ENCODE measurements at places on chromosomes 11 and 22.
A peak's percentile ranks its signal among the peaks of the same experiment; 100 is the strongest.

- DNase-seq = peak; percentile 3
These were observed 1.4 kb upstream of the GNAZ start for GRCh38 chr22:23068832-23069385.

DNA sequence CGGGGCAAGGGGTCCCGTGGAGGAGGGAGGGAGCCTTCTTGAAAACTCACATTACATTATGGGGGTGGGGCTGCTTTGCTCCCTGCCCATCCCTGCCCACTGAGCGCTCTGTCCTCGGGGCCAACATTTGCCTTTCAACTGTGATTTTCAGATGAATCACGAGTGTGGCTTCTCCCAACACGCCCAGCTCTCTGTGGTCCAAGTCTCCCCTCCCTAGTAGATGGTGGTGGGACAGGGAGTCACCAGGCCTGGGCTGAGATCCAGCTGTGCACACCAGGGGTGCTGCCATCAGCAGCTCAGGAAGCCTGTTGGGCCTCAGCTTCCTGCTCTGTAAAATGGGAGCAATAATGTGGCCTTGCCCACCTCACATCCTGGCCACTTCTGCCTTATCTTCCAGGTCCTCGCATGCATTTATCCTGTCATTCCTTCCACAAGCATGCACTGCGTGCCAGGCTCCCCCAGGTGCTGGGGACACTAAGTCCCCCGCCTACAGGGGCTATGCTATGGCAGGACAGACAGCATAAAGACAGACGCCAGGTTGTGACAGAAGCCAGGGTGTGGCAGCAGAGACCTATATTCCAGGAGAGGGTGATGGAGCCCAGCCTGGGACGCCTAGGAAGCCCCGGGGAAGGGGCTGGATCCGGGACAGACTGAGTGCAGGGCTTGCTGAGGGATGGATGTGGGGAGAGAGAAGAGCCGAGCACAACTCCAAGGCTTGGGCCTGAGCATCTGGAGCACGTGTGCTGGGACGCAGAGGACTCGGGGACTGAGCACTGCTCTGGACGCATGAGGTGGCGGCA lies 30.5 kb downstream of the NFAM1 start:
- DNase-seq = no peak

GRCh38 chr22:43230971-43231723 lies 44.2 kb upstream of the TTLL12 start:
- no peak for DNase-seq

- no peak for DNase-seq
These were observed 14.6 kb upstream of the DKK3 start for GRCh38 chr11:12023015-12023414.

DNA sequence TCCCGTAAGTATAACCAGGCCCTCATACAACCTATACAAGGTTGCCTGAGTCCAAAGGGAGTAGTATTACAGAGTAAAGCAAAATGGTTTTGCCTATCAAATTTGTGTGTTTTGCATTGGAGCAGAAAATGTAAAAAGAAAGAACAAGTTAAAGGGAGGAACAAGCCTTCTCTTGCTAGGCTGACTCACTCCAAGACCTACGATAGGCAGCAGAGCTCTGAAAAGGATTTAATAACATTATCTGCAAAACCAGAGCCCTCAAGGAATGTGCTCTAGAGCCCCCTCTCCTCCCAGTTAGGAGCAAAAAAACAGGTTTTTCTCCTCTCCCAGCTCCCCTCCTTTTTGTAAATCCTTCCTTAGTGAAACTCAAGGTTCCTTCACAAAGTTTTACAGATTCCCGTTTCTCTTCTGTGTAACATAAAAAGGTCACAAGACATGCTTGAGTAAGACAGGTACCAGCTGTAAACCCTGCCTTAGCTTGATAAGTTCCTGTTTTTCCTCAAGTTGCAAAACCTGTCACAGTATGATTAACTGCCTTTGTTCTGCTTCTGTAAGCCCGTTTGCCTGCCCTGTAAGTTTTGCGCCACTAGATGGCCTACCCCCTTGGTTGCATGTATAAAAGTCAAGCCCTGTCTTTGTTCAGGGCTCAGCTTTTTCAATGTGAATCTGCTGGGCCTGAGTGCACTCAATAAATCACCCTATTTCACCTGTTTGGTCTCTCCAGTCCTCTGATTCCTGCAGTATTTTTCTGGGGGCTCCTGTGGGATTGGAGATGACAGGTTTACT lies 498.2 kb downstream of the KCNA4 start:
- no peak for DNase-seq

DNA sequence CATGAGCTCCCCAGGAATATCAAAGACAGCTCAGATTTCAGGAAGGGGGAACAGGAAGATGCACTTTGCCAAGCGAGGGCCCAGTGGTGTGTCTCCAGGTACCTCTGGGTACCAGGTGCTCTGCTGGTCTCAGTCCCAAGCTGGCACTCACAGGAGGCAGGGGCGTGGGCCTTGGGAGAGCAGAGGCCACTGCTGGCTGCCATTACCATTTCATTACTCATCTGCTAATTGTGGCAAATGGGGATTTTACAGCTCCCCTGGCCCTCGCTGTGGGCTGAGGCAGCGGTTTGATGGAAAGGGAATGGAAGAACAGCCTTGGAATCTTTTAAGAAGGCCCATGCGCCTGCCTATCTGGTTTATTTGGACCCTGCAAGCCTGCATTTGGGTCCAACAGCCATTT lies 192.0 kb upstream of the NAV2 start:
- DNase-seq = no peak

DNA sequence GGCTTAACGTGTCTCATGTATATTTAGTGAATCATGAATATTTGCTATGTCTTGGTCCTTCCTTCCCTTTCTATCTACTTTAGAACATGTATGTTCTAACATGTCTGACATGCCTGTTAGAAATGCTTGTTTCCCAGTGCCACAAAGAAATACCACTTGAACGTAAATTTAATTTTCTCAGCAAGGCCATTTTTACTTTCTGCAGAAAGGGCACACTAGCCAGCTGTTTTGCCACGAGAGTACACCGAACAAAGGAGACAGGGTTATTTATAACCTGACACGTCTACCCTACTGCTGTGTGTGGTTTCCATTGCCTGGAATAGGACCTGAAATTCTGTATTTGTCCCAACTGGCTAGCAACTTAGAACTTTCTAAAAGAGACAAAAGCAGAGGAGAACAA lies 7.4 kb upstream of the ZBTB44 start:
- no peak for DNase-seq

DNA sequence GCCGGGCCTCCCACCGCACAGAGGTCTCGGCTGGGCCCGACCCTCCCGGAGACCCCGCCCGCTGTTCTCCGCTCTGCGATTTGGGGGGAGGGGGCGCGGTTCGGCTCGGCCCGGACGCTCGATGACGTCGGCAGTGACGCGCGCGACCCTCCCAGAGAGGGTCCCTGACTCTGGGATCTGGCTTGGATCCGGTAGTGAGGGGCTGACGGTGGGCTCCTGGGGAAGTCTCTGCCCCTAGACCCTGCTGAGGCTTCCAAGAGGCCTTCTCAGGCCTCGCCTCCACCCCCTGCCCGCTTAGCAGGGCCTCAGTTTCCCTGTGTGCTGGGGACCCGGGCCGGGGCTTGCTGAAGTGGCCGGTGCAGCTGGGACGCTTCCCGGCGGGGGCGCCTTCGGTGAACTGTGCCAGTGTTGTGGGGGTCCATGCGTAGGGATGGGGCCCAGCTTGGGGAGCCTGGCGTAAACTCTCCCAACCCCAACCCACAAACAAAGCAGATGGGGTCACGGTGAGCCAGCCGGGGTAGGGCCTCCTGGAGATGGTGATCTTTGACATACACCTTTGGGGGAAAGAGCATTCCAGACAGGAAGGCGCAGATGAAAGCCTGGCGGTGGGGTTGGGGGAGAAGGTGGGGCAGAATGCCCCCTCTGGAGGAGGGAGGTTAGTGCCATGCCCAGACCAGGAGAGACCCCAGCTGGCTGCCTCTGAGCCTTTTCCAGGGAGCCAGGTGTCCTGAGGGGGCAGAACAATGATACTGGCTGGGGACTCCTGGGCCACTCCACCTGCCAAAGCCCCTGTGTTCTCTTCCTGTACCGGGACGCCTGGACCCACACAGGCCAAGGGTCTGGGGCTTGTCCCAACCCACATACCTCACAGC lies 1.0 kb downstream of the B4GALNT4 start:
- peak; percentile 56 for DNase-seq

- no peak for DNase-seq
These were observed 24.8 kb downstream of the RNF169 start for GRCh38 chr11:74773476-74773875.

DNA sequence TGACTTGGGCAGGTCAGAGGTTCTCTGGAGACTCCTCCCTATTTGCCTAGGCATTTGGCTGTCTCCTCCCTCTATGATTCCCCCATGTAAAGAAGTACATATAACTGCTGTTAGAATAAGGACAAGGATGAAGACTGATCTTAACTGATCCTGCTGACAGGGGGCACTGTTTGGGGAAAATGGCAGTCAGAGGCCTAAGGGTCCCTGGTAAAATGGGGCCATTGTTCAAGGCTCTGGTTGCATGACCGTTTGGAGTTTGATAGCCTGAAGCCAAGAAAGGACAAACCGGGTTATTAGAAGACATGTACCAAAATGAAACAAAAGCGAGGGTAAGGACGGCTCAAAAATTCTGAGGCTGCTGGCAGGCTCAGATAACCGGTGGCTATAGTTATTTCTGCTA lies 712.2 kb downstream of the NTM start:
- no peak for DNase-seq

- no peak for DNase-seq
These were observed 131.7 kb downstream of the MICAL2 start for GRCh38 chr11:12241971-12242672.

DNA sequence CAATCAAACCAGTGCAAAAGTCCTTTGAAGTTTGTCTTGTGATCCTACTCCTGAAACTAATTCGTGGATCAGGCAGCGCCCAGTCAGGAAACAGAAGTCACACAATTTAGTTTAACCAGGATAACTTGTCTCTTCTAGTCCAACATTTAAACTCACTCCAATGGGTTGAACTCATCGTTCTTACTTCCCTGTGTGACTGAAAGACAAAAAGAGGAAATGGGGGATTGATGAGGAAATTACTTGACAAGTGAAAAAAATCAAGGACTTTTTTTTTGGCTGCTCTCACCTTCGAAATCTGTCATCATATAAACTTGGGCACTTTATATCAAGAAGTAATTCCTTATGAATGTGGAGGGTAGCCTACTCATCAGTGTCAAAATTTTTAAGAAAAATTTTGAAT lies 78.4 kb downstream of the HSD17B12 start:
- no peak for DNase-seq

GRCh38 chr11:123255909-123256308 lies 60.9 kb upstream of the CLMP start:
- DNase-seq = no peak

DNA sequence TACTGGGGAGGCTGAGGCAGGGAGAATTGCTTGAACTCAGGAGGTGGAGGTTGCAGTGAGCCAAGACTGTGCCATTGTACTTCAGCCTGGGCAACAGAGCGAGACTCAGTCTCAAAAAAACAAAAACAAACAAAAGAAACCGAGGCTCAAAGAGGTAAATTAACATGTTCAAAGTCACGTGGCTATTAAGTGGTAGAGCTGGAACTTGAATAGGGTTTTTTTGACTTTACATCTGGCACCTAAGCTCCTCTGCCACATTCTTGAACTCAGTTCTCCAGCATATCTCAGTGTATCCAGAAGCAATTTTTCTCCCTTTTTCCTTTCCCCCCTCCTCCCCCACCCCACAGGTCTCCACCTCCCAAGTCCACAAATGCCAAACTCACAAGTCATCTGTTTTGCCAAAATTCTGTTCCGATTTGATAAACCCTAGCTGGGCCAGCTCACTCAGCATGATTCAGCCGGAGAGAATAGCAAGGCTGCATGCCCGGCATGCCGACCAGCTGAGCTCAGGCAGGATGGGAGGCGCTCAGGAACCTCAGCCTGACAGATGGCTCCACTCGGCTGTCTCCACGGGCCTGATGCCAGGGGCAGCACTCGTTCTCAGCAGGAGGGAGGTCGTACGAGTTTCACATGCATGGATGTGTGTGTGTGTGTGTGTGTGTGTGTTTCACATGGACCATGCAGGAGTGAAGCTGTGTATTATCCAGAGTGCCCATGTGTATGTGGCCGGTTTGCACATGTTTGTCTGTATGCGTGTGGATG lies 63.2 kb upstream of the RRAS2 start:
- peak; percentile 73 for DNase-seq

GRCh38 chr22:17772249-17772957 lies 1.9 kb downstream of the BID start:
- no peak for DNase-seq

- no peak for DNase-seq
These were observed 14.4 kb downstream of the EMID1 start for GRCh38 chr22:29219881-29220670.

DNA sequence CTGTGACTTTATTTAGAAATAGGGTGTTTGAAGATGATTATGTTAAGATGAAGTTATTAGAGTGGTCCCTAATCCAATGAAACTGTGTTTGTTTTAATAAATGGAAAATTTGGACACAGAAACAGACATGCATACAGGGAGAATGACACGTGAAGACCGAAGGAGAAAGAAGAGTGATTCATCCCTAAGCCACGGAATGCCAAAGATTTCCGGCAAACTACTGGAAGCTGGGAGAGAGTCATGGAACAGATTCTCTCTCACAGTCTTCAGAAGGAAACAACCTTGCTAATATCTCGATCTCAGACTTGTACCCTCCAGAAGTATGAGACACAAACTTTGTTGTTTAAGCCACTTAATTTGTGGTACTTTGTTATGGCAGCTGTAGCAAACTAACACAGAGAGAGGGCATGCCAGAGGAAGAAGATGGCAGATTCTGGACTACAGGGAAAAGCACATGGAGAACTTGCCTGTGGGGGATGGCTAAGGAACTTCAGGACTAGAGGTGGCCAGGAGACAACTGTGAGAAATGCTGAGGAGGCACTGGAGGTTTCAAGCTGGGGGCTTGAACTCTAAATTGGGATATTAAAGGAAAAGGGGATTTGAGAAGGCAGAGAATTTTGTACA lies 733.5 kb upstream of the CCDC90B start:
- no peak for DNase-seq

DNA sequence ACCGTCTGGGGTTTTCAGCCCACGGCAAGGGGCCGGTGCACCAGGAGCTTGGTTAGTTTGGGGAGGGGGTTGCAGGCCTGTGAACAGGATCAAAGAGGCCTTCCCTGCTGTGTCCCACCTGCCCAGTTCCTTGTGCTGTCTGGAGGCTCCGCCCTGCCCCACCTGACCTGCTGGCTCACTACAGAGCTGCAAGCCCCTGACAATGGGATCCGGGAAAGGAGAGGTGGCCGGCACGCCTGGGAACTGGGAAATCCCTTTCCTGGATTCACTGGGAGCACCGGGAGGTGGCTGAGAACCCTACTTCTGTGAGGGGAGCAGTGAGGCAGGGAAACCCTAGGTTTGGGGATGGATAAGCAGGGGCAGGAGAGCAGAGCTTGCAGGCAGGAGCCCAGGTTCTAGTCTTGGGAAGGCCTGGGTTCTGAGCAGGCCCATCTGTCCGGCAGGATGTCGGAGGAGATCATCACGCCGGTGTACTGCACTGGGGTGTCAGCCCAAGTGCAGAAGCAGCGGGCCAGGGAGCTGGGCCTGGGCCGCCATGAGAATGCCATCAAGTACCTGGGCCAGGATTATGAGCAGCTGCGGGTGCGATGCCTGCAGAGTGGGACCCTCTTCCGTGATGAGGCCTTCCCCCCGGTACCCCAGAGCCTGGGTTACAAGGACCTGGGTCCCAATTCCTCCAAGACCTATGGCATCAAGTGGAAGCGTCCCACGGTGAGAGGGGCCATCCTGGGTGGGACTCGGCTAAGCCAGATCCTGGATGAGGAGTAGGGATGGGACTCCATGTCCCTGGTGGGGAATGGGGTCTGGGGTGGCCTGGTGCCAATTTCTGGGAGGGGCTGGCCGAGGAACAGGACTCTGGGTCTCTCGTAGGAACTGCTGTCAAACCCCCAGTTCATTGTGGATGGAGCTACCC lies 786 bp downstream of the CAPN1 start:
- no peak for DNase-seq

GRCh38 chr22:46584081-46584921 lies 35.9 kb upstream of the GRAMD4 start:
- no peak for DNase-seq

- no peak for DNase-seq
These were observed 27.4 kb downstream of the SCUBE1 start for GRCh38 chr22:43315687-43316217.
